ENCODE measurements at places on chromosomes 4 and X.

DNA sequence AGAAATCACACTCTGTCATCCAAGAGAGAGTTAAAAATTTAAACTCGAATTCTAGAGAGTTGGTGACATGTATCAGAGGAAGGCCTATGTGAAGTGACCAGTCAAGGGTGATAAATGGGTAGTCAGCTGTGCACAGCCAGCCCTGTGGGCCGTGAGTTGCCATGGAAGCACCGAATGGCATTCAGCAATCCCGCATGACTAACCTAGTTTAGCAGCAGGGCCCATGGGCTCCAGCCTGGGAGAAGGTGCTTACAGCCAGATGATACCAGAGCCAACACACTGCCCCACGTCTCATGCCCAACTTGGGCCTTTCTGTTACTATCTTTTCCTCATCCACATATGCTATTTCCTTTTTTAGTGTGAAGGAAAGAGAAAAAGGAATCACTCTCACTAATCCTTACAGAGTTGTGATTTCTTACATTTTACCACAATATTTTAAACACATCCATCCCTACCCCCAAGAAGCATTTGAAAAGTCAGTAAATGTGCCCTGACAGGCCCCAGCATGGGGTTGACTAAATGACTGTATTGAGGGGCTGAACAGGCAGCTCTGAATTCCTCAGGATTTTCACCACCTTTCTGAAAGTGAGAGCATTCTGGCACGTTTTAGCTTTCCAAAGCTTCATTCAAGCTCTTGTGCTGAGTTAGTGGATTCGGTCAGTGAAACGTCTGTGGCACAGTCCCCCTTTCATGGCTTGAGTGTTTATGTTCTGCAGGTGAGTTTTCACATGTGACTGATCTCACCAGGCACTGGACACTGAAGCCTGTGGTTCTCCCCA is 104.2 kb downstream of the AFF1 start:
- DNase-seq, result no peak

GRCh38 chrX:119093991-119094735 is 21.4 kb downstream of the CT47C1 start:
- no peak for DNase-seq

- DNase-seq, result no peak
Measured at GRCh38 chrX:10414156-10414824, 206.1 kb downstream of the MID1 start.

DNA sequence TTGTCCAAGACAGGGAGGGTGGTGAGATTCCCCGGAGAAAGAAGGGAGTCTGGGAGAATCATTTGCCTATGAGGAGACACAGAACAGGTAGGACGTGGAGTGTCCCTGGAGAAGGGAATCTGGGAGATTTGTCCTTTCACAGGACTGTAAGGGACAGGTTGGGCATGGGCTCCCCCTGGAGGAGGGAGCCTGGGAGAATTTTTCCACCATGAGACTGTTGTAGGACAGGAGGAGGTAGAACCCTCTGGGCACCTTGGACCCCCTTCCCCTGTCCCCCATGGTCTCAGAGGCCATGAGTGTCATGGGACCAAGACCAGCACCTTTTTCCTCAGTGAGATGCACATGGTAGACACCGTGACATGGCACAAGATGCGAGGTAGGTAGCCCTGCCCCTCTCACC is 2.8 kb downstream of the PORCN start:
- no peak for DNase-seq

- no peak for DNase-seq
Measured at GRCh38 chr4:8725845-8726244, 133.3 kb downstream of the CPZ start.

GRCh38 chr4:182929296-182929695 is 12.1 kb upstream of the DCTD start:
- DNase-seq, result no peak

GRCh38 chrX:48753708-48754228 is 7.8 kb upstream of the GLOD5 start:
- no peak for DNase-seq

DNA sequence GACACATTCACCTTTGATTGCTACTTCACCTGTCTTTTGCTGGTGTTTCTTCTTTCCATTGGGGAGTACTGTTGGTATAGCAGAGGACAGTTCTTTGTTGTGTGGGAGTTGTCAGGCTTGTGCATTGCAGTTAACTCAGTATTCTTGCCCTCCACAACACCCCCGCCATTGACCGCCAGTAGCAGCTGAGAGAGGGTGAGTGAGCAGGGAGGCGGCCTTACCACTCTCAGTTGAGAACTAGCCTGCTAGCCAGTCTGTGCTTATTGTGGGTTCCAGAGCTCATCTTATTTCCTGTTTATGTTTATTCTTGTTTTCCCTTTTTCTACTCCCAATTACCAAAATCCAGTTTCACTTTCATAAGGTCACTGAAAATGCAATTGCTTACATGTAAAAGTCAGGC is 52.2 kb downstream of the STIM2 start:
- DNase-seq, result no peak

GRCh38 chr4:88616275-88617150 is 24.2 kb downstream of the HERC3 start:
- DNase-seq, result no peak

- DNase-seq, result no peak
Measured at GRCh38 chr4:26035921-26036320, 121.9 kb downstream of the SMIM20 start.

GRCh38 chr4:21476757-21477156 is 471.8 kb downstream of the KCNIP4 start:
- DNase-seq, result no peak

DNA sequence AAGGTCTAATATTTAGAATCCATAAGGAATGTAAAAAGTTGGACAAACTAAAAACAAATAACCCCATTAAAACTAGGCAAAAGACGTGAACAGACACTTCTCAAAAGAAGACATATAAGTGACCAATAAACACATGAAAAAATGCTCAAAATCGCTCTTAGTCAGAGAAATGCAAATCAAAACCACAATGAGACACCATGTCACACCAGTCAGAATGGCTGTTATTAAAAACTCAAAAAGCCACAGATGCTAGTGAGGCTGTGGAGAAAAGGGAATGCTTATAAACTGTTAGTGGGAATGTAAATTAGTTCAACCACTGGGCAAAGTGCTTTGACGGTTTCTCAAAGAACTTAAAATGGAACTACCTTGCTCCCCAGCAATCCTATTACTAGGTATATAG is 674.3 kb upstream of the MAGEB2 start:
- DNase-seq, result no peak

- DNase-seq, result no peak
Measured at GRCh38 chrX:84168095-84168494, 19.9 kb downstream of the RPS6KA6 start.

DNA sequence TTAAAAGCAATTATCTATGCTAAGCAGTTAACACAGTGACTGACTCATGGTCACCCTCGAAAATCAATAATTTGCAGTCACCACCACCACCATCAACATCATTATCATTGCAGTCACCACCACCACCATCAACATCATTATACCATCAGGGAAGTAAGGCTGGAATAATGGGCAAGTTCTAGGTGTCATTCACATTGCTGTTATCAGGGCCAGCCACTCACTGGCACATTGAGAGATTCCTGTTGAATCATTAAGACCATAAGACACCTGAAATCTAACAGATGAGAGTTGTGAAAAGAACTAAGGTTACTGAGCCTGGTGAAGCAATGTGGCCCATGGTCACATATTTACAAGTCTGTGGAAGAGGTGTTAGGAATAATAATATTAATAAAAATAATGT is 247.7 kb upstream of the BOD1L1 start:
- no peak for DNase-seq

DNA sequence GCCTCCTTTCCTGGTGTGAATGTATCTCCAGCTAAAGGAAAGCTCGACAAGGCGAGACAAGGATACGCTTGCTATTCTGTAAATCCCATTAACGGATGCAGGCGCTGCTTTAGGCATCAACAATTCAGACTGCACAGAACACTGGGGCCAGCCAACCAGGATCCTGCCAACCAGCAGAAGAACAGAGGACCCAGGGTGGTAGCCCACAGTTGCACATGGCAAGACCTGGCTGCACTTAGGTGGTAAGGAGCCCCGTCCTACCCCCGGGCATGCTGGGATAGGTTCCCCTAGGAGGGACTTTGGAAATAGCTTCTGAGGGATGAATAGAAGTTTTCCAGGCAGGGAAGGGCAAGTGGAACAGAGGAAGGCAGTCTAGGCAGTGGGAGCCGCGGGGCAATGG is 20.7 kb downstream of the PSAPL1 start:
- no peak for DNase-seq

GRCh38 chr4:138509346-138509745 is 267.2 kb upstream of the SLC7A11 start:
- DNase-seq, result no peak

DNA sequence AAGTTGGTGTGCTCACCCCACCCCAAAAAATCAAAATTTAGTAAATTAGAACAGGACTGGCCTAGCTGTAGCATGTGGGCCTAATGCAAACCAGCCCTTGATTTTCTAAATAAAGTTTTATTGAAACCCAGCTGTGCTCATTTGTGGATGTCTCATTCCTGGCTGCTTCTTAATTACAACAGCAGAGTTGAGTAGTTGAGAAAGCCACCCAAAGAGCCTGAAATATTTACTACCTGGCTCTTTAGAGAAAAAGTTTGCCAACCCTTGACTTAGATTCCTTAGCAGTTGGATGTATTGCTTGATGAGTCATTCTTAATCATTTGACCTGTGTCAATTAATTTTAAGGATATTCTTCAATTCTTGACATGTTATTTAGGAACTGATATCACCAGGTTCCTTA is 168.3 kb upstream of the PUDP start:
- DNase-seq, result no peak

- DNase-seq, result no peak
Measured at GRCh38 chr4:172734555-172734954, 434.1 kb upstream of the GALNT7 start.

DNA sequence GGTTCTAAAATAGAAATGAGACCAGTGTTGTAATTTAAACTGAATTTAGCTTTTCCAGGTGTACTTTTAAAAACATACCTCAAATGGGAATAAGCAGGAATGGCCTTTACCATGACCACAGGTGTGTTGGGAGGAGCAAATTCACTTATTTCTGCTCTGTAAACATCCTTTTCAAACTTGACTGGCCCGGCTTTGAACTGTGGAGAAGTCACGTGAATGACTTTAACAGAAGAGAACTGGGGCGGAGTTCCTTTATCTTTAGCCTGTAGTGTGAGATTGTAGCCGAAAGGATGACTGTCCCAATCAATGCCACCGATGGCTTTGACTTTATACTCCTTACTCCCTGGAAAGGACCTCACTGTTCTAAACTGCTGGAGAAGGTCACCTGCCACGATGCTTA is 15.1 kb downstream of the FAT1 start:
- no peak for DNase-seq

DNA sequence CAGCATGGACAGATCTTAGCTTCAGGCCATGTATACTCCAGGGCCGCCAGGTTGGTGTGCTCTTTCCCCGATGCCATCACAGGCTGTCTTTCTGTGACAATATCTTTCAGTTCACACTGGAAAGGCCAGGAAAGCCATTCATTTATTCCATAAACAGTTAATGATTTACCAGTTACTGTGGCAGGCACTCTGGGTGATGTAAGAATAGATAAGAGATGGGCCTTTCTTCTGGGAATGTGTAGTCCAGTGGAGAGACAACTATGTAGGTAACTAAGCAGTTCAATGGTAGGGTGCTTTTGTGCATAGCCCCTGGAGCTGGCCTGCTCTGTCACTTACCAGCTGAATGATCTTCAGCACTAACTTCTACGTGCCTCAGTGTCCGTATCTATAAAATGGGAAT is 46.3 kb upstream of the LEF1 start:
- DNase-seq, result no peak

DNA sequence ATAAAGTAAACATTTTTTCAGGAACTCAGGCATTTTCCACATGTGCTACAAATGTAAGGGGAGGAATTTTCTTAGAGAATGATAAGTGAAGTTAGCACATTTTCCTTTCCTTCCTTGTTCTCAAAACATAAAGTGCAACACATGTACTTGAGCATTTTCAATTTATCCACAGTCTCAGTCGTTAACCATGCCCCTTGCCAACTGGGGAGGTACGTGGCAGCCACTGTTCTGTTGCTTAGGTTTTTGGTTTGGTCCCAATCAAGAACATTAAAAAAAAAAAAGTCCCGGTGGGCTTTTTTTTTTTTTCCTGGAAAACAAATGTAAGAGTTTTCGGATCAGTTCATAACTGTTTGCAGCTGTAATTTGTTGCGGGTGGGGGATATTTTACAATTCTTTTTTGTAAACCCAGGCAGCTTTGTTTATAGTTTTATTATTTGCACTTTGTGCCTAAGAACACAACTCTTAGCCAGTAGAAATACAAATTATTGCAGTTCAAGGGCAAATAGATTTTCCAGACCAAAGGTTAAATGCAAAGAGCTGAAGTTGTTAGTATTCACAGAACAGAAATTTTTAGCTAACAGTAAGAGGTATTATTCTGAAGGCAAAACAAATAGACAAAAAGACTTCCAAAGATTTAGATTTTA is 112.1 kb upstream of the NAP1L5 start:
- no peak for DNase-seq
